ENCODE measurements at places on chromosomes 3 and 15.

DNA sequence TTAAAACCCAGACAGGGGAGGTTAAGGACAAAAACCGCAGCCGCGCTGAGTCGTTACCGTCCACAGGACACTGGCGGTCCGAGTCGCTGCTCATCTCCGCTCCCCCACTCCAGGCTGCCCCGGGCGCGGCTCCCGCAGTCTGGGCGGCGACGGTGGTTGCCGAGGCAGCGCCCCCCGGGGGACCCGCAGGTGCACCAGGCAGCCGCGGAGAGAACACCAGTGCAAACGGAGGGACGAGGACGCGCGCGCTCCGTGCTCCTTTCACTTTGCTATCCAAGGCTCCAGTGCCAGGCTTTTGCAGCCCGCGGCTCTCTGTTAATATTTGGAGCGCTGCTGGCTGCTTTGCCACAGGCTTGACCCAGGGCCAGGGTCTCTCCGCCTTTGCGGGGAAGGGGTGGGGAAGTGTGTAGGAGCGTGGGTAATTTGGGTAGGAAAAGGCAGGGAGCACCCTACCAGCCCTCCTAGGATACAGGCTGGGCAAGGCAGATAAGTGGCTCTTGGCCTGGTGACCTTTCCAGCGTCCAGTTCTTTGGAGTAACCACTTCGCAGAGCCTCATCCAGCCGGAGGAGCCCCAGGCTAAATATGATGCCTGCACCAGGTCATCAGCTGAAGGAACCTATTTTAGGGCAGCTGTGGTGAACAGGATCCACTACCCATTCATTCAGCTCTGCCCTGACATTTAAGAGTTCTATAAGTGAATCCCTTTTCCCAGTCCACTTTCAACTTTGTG, at the start of gene GADL1:
TSS of gene GADL1 (minus strand) at position 141 of the 731 bp plus-strand sequence. CDS start at position 94, 47 bp downstream.
- DNase-seq, result no peak

- DNase-seq, result no peak
Observed at GRCh38 chr3:175977968-175978752, 1119.0 kb downstream of the NAALADL2 start.

GRCh38 chr15:63264688-63265293, 12.6 kb upstream of the APH1B start:
- no peak for DNase-seq

GRCh38 chr3:64666171-64666588, 21.6 kb downstream of the ADAMTS9 start:
- no peak for DNase-seq

DNA sequence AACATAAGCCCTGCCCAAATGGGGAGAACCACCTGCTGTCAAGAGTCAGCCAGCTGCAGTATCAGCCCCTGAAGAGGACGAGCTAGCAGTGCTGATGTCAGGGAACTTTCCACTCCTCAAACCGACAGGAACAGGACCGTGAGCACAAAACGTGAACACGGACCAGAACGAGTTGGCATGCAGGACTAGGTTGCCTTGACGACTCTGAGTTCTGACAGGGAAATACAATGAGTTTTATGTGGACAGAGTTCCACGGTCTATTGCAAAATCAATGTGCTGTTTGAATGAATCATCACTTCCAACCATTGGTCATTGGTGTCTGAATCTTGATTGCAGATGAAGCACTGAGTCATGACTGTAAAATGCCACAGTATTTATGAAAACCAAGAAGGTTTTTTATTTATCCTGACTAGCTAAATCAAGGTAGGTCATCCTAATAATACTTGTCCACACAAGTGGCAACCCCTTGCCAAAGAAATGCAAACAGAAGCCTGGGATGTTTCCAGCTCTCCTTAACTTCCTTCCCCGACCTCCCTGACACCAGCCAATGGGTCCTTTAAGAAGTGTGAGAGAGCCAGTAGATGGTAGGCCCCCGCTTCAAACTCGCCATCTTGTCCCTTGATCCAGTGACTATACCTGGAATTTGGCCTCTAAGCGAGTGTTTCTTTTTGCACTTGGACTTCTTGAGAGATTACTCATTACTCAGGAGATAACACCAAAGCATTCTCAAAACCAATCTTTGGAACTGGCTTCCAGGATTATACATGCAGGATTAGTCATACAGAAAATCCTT, 119.6 kb downstream of the ASB7 start:
- DNase-seq, result no peak

DNA sequence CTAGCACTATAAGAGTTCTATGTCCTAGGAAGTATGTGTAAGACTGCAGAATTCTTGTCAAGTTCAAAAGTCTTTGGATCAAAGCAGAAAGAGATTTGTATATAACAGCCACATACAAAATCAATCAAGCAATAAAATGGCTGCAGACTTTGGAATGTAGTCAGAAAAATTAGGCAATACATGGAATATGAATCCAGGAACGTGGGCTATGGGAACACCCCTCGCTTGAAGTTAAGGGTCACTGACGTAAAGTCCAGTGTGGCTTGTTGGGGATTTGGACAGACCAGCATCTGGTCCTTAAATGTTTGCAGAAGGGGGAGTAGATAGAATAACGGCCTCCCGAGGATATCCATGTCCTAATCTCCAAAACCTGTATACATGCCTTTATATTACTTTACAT, 178.6 kb downstream of the ADAMTS9 start:
- DNase-seq, result no peak

DNA sequence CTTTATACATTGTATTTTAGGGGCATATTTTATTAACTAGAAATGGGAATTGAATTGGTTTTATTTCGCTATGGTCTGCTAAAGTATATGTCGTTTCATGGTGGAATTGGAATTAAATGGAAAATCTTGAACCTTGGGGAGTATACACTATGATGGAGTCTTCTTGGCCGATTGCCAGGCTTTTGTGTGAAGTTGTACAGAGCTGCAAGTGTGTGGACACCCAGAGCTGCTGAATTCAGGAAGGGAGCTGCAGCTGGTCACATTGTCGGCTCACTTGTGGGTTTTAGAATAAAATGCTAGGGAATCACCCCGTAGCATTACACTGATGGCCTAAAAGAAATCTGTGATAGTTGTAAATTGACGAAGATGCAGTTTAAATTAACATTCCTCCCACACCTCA, 35.1 kb downstream of the USP3 start:
- no peak for DNase-seq

DNA sequence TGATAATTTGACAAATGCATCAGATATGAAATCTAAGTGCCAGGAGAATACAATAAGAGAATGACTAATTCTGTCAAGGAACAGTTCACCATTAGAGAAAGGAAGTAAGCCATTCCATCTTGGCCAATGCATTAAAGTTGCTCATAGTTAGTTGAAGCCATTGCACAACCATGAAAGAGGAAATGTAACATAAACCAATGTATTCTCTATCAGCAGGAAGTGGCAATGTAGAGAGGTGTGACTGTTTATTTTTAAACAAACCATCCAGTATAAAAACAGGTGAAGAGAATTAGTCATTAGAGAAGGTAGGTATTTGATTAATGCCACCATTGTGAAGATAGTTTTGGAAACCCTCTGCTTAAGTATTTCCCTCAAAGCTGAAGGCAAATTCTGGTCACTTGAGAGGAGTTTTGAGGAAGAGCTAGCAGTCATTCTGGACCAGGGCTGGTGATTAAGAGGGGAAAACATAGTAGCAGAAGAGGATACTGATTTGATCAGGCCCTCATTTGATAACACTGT, 10.7 kb upstream of the ANXA2 start:
- no peak for DNase-seq

- no peak for DNase-seq
Observed at GRCh38 chr3:197687570-197687969, 49.1 kb downstream of the RUBCN start.

DNA sequence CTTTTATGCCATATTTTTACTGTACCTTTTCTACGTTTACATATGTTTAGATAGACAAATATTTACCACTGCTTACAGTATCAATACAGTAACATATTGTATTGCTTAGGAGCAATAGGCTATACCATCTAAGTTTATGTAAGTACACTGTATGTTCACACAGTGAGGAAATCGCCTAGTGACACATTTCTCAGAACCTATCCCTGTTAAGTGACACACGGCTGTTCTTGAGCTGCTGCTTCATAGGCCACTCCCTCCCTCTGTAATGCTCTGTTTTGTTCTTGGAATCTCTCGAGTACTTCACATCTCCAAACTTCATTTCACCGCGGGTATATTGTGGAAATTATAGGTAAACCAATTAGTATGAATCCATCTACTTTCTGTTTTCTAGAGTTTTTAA, 13.4 kb upstream of the SELENOT start:
- DNase-seq, result no peak

DNA sequence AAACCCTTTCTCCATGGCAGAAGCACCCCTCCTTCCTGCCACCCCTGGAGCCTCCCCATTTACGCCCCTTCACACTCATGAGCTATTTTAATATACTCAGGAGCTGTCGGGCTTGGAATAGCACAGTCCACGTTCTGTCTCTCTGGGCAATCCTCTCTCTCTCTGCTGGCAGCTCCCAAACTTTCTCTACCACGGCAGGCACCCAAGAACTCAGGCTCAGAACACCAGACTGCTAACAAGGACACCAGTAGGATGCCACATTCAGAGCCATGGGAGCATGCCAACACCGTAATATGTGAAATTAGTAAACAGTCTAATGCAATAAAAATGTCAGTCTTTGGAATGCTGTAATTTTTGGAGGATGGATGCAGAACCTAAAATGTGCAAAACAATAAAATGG, 19.3 kb downstream of the TNFAIP8L3 start:
- no peak for DNase-seq

DNA sequence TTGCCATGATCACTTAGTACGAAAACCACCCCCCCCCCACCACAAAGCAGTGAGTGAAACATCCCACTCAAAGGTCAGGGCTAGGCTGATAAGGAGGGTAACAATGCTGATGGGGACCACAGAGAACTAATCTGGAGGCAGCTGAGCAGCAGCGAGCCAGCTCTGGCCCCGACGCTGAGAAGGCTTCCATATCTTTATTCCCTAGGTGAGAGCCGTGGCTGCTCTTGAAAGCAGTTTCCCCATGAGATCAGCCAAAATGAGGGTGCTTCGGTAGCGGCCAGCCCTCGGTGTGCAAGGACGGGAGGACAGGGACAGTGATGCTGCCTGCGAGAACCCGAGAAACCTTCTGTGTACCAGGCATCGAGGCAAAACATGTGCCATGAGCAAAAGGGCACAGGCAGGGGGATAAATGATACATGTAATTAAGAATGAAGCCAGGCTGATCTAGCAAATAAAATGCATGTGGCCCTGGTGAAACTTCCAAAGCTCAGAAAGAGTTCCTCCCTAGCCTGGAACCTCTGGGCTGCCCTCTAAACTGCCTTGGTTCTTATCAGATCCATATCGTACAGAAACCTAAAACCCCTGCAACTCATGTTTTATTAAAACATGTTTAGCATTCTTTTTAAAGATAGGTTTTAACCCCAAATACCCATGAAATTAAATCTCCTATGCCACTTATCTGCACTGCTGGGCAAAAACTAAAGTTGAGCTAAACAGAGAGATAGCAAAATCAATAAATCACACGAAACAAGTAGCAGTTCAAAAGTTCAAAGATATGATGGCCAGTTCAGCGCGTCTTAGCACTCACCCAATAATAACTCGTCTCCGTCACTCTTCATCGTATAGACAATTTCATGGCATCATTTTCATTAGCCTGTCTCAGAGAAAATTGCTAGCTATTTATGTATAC, 337.3 kb downstream of the FOXP1 start:
- no peak for DNase-seq

- no peak for DNase-seq
Observed at GRCh38 chr3:122512284-122512683, 2.5 kb downstream of the KPNA1 start.

DNA sequence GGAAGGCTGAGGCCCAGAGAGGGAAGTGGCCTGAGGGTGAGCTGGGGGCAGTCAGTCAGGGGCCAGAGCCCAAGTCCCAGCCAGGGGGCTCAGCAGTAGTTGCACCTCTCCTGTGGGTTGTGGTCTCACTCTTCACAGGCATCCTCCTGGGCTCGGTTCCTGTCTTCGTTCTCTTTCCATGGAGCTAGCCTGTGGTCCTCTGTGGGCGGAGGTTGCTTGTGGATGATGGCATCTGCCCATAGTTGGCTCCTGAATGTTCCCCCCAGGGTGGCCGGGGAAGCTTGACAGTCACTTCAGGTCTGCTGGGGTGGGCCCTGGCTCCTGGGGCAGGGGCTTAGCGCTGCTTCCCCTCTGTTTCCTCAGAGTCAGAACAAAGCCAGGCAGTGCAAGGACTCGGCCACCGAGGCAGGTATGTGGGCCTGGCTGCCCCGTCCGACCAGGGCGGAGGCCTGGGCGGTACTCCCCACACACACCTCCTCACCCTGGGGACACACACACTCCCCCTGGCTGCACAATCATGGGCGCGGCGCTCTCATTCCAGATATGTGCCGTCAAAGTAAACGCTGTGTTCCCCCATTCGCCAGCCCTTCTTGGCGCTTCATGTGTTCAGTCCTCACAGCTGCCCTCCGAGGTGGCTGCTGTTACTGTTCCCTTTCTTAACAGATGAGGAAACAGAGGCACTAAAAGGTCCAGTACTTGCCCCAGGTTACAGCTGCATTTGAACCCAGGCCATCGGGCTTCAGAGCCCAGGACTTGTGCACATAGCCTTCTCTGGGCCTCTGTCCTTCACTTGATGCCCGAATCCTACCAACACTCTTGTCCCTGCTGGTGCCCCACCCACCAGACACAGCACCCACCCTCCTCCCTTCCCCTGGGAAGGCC, 34.5 kb downstream of the PSTPIP1 start:
- peak; percentile 16 for DNase-seq

DNA sequence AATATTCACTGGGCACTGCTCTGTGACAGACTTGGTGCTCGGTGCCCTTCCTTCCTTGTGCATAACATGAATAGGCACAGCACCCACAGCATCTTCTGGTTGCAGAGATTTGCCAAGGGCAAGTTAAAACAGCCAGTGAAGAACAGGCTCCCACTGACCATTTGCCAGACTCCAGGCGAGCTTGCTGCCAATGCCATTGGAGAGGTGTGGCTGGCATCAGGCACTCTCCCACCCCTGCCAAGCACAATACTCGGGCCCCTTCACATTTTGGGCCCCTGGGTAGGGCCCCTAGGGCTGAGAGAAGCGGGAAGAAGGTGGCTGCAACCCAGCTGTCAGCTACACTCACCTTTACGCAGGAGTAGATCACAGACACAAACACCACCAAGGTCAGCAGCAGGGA, 112.1 kb downstream of the SEC22A start:
- no peak for DNase-seq

All from 8988T (cell line).